G401 (cell line): ENCODE measurements at places on chromosomes 1 and 21.

DNA sequence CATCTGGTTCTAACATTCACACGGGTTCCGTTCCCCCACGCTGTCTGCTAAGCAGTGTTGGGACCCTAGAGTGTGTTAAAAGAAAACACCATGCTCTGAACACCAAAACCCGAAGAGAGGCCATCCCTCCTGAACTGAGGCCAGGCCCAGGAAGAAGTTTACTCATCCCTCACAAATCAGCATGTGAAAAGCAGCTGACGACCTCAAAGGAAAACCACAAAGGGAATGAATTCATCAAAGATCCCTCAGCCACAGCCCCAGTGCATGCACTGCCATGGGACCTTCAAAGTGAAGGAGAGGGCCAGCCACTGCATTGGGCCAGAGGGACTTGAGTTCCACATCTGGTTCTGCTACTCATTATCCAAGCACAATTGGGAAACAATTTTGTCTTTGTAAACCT, 7.0 kb upstream of the PSEN2 start:
- no peak for DNase-seq

- no peak for DNase-seq
These were observed 131.9 kb downstream of the VAV3 start for GRCh38 chr1:107833061-107833460.

DNA sequence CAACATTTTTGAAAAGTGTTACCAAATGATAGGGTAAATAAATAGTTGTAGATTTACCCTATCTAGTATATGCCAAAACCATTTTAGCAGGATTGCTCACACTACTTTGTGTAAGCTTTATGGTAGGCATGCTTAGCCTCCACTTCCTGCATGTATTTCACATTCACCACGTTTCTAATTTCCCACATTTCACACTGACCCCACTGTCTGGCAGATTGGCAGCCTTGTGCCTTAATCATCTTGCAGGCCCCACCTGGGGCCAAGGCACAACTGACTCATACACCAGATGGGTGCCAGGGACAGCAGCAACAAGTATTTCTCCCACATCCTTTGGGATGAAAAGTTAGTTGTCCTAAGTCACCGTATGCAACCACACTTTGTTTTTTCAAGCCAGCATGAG, 21.2 kb upstream of the CENPF start:
- no peak for DNase-seq

DNA sequence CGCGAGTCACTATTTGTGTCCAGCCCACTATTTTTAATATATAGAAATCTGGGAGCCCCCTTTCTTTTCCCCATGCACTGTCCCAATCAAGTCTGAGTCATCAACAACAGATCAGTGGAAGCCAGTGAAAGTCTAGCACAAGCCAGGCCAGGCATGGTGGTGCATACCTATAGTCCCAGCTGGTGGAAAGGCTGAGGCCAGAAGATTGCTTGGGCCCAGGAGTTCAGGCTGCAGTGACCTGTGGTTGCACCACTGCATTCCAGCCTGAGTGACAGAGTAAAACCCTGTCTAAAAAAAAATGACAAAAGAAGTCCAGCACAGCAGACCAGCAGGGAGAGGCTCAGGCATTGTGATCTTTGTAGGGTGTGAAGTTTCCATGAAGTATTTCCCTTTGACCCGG, 9.0 kb upstream of the RPL5 start:
- no peak for DNase-seq

- DNase-seq = no peak
These were observed 1917.0 kb downstream of the MRPL39 start for GRCh38 chr21:23690316-23690715.

GRCh38 chr1:197399755-197400521, 131.9 kb downstream of the CRB1 start:
- DNase-seq = no peak

DNA sequence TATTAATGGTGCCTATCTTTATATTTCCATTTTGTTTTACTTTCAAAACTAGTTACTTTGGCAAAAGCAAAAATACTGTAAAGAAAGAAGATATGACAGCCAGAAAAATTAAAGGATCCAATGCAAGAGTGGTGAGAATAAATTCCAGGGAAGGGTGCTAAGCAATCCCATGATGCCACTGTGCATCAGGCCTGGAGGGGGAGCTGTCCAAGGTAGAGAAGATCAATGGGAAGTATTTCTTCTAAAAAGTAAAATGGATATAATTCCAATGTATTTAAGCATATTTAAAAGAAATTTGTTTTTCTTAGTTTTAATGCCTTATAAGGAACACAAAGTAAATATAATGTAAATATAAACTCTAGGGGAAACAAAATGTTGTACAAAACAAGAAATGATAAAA, 1382.2 kb upstream of the B3GALT2 start:
- DNase-seq = no peak

- DNase-seq = no peak
These were observed 227.1 kb upstream of the MAP1LC3C start for GRCh38 chr1:242225767-242226573.
